CD4-positive, alpha-beta T cell treated with Interleukin-6 for 4 hours (primary cell): ENCODE measurements at places on chromosomes 7 and 10.
A peak's percentile ranks its signal among the peaks of the same experiment; 100 is the strongest.

- DNase-seq: peak; percentile 83
Observed at GRCh38 chr10:30433730-30434272, at the start of gene MAP3K8. TSS of gene MAP3K8 (plus strand) at chr10:30434184. CDS start at chr10:30438939, 4,755 bp downstream.

DNA sequence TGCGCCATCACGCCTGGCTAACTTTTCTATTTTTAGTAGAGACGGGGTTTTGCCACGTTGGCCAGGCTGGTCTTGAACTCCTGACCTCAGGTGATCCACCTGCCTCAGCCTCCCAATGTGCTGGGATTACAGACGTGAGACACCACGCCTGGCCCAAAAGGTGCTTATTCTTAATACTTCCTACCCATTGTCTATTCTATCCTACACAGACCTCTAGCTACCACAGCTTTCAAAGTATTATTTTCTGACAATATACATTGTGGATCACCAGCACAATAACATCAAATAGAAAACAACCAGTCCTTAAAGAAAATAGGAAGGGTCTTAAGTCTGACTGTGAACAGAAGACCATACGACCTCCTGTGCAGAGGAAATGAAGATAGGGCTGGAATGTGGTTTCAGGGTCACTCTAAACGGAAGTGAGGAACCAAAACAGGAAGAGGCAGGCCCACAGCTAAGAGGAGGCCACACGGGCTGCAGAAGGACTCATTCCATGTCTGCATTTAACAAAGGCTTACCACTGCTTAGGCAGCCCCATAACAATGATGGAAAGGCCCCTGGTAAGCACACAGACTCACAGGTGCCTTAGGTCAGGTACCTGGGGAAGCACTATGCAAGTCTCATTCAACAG is 115.2 kb downstream of the ZFAND4 start:
- DNase-seq: peak; percentile 11

GRCh38 chr10:124168581-124168980 is 75.2 kb upstream of the CHST15 start:
- DNase-seq: no peak

DNA sequence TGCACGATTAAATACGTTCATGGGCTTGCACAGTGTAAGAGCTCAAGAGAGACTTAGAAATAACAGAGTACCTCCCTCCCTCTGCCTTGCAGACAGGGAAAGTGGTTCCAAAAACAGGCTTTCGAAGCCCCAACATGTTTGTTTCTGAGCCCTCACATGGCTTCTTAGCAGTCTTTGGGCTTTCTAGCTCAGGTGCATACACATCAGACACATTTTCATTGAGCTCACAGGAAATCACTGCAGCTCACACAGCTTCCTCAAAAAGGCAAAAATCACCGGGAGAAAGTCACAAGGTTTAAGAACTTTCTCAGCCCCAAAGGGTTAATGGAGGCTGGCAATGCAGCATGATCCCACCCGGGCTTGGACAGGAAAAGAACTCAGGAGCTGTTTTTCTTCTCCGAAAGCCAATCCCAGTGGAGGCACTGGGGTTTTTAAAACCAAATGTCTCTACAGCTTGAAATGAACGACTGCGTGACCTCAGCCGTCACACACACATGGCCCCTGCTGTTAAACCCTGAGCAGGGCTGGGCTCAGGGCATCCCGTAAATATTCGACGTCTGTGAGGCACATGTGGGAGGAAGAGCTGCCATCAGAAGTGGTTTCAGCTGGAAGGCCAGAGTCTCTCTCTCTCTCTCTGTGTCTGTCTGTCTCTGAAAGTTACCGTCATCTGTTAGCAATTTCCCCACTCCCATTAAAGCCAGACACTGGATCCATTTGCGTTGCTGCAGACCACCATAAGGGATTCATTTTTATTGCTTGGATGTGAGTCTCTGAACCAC is 69.7 kb downstream of the CALML3 start:
- no peak for DNase-seq

- no peak for DNase-seq
Observed at GRCh38 chr10:88332503-88333247, 250.4 kb downstream of the RNLS start.

GRCh38 chr10:137031-137430 is 1.8 kb downstream of the ZMYND11 start:
- DNase-seq: peak; percentile 45

GRCh38 chr10:93851169-93851568 is 42.6 kb upstream of the SLC35G1 start:
- DNase-seq: no peak

GRCh38 chr10:114665873-114666272 is 7.8 kb upstream of the ABLIM1 start:
- DNase-seq: no peak

GRCh38 chr10:99560277-99561126 is 27.8 kb downstream of the NKX2-3 start:
- peak; percentile 52 for DNase-seq

DNA sequence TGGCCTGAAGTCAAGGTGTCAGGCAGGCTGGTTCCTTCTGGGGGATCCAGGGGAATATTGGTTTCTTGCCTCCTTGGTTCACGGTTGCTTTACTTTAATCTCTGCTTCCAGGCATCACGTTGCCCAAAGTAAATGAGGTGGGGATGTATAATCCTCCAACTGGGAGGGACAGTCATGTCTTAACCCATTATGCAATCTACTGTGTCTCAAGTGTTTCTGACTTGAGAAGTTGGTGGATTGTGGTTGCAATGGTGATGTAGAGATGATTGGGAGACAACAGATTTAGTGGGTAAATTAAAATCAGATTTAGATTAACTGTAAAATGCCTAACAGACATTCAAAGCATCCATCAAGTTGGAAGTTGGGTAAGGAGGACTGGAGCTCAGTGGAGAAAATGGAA is 32.7 kb downstream of the TBXAS1 start:
- no peak for DNase-seq

GRCh38 chr7:83325083-83325482 is 162.4 kb upstream of the PCLO start:
- DNase-seq: no peak

GRCh38 chr7:107631588-107632491 is 28.8 kb upstream of the SLC26A4 start:
- no peak for DNase-seq

DNA sequence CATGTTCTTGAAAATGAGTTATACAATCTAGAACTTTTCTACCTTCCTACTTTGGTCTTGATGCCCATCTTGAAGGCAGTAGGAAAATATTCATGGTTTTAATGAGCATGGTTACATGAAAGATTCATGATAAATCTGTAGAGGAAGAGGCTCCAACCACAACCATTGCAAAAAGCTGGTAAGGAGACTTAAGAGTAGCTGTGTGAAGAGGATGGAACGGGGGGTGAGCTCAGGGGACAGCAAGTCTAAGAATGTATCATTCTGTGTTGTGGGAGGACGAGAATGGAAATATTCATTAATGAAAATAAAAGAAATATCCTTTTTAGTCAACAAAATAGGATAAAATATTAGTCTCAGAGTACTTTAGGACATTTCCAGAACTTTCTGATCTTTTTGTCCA is 81.1 kb downstream of the BMPER start:
- no peak for DNase-seq

GRCh38 chr10:110694263-110694662 is 50.1 kb downstream of the RBM20 start:
- no peak for DNase-seq

GRCh38 chr7:1385809-1386622 is 73.3 kb downstream of the MICALL2 start:
- no peak for DNase-seq

DNA sequence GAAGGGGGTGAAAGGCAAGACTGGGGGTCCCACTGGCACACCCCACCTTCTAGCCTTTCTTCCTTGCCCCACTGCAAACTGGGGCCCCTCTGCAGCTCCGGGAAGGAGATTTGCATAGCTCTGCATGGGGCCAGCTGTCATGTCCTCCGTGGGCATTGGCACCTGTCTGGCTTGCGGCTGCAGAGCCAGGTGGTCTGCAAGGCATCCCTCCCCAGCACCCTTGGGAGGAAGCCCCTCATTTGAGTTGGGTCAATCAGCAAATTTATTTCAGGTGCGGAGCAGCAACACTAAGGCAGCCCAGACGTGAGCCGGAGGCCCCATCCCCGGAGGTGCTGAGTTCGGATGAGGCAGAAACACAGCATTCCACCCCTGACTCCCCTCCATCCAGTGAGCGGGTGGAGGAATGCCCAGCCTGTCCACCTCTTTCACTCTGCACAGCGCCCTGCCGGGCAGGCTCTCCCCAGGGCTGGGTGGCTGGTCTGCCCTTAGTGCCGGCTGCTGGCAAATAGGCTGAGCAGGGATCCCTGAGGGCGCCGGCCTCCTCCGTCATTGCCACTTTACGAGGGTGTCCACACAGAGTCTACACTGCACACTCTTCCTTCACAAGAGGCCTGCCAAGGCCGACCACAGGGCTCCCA is 143.2 kb downstream of the TCERG1L start:
- DNase-seq: no peak

DNA sequence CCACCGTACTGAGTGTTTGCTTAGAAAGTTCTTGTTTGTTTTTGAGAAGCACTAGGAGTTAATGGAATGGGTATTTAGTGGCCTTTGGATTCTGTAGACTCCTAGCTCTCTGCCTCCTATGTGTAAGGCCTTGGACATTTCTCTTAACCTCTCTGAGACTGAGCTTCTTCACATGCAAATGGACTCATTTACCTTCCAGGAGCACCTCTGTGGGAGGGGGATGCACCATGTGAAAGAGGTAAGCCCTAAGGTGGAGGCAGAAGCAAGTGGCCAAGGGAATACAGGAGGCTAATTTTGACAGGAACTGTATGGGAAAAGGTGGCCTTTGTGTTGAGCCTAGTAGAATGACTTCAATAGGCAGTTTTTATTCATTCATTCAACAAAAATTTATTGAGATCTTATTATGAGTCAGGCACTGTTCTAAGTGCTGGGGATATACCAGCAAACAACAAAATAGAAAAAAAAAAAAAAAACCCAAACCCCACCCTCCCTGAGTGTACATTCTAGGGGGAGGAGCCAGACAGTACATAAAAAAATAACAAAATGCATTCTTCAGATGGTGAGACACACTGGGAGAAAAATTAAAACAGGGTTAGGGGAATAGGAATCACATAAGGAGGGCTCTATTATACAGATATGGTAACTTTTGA is 9.2 kb upstream of the EPHA1 start:
- DNase-seq: no peak

DNA sequence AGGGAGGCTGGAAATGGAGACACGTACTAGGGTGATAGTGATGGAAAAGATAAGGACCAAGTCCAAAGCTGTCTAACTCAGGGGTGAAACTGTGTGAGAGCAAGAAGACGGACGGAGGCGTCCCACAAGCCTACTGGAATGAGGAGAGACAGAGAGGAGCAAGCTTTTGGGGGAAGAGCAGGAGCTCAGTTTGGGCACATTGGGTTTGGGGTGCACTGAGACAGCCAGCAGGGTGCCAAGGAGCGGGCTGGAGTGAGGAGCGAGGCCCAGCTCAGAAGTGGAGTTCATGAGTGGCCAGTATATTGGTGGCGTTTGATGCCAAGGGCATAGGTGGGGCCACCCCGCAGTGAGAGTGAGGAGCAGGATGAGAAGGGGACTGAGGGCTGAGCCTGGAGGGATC is 22.6 kb downstream of the GHRHR start:
- no peak for DNase-seq

GRCh38 chr7:12594122-12594897 is 23.8 kb downstream of the SCIN start:
- DNase-seq: no peak

DNA sequence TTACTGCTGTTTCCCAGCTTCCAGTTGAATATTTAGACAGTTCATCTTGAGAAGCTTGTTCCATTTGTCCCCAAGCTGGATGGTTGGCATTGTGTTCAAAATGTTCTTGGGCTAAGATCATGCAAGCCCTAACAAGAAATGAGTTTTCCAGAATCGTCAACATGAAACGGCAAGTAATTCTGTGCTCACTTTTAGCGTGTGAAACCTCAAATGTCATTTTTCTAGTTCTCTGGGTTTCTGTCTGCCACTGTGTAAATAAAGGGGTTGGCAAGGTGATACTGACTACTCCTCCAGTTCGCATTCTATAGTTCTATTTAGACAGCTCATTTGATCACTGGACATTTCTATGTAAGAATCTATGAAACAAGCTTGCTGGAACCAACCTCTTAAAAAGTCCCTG is 194.0 kb downstream of the AHR start:
- no peak for DNase-seq

GRCh38 chr10:101229266-101230182 is at the start of gene LBX1:
TSS of gene LBX1 (minus strand) at chr10:101229463. CDS start at chr10:101228815, 648 bp downstream.
- no peak for DNase-seq

DNA sequence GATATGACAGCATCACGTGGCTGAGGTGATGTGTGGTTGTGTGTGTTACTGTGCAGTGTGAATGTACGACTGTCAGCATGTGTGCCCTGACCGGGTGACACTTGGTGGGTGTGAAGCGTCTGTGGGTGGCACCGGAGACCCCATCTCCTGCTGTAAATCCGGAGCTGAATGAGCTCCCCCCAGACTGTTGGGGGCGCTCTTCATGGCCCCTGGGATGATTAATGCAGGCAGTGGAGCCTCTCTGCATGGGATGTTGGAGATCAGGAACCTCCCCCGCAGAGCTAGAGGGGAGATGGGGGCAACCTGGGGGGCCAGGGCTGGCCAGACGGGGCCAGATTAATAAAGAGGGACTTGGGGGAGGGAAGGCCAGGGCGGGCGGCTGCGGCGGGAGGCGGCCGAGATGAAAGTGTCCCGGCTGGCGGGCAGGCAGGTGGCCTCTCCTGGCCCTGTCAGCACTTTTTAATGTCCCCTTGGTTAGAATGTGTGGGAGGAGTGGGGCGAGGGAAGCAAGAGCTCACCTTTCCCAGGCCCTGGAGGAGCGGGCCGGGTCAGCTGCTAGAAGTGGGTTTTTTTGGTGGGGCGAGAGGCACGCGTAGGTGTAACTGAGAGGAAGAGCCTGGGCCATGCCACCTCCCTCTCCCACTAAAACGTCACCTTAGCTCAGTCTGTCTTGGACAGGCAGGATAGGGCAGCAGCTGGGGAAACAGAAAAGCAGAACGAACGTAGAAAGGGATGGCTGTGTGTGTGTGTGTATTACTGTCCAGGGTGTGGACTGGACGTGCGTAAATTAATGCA is 34.1 kb downstream of the HIF1AN start:
- DNase-seq: no peak

GRCh38 chr10:88500656-88501055 is 82.5 kb downstream of the RNLS start:
- no peak for DNase-seq

GRCh38 chr7:24572393-24572996 is 757 bp upstream of the PALS2 start:
- peak; percentile 50 for DNase-seq

- DNase-seq: no peak
Observed at GRCh38 chr10:4670737-4671136, 155.3 kb upstream of the AKR1E2 start.
